Activated naive CD4-positive, alpha-beta T cell treated with anti-CD3 and anti-CD28 coated beads, Interleukin-2, amount 50 U/mL, for 72 hours (primary cell): ENCODE measurements at places on chromosomes 11 and 22.

- DNase-seq: peak; percentile 25
Measured at GRCh38 chr11:68998390-68998911, 14.6 kb downstream of the MRGPRF start.

DNA sequence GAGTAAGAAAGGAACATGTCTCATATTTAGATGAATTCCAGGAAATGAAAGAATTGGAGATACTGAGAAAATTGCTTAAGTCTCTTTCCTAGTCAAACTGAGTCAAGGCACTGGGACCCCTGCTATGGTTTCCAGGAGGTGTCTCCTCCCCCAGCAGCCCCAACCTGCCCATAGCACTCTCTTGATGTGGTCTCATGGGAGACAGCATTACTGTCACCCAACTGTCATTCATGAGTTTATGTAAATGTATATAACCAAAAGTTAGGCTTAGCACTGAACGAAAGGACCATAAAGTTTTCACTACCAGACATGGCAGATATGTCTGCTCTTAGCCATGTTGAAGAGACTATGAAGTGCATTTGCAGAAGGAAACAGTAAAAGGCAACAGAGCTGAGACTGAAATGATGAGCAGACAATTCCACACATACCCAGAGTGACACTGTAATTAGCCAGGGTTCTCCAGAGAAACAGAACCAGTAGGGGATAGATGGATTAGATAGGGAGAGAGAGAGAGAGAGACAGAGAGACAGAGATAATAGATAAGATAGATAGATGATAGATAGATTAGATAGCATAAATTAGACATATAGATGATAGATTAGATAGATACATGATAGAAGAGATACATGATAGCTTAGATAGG, 328.1 kb downstream of the BRD1 start:
- no peak for DNase-seq

DNA sequence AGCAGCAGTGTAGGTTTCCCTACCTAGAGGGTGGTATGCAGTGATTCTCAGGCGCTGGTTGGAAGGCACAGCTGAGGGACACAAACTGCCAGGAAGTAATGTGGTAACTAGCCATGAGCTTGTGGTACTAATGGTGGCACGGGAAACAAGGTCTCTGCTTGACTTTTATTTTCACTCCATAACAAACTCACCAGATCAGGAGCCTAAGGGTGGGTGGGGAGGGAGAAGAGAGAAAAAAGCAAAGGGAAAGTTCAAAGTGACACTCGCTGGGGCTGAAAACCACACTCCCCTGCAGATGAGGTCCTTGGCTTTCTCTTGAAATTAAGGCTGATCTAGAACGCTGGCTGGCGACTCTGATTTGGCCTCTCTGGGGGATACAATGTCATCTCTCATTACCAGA, 22.0 kb downstream of the TRAF6 start:
- no peak for DNase-seq

- peak; percentile 64 for DNase-seq
Measured at GRCh38 chr22:43945632-43946383, 9.4 kb upstream of the SAMM50 start.

GRCh38 chr11:64923944-64924909, at the start of gene PPP2R5B:
PPP2R5B (plus strand) TSS chr11:64924689; CDS start chr11:64925735, 1,046 bp downstream.
- DNase-seq: peak; percentile 81

DNA sequence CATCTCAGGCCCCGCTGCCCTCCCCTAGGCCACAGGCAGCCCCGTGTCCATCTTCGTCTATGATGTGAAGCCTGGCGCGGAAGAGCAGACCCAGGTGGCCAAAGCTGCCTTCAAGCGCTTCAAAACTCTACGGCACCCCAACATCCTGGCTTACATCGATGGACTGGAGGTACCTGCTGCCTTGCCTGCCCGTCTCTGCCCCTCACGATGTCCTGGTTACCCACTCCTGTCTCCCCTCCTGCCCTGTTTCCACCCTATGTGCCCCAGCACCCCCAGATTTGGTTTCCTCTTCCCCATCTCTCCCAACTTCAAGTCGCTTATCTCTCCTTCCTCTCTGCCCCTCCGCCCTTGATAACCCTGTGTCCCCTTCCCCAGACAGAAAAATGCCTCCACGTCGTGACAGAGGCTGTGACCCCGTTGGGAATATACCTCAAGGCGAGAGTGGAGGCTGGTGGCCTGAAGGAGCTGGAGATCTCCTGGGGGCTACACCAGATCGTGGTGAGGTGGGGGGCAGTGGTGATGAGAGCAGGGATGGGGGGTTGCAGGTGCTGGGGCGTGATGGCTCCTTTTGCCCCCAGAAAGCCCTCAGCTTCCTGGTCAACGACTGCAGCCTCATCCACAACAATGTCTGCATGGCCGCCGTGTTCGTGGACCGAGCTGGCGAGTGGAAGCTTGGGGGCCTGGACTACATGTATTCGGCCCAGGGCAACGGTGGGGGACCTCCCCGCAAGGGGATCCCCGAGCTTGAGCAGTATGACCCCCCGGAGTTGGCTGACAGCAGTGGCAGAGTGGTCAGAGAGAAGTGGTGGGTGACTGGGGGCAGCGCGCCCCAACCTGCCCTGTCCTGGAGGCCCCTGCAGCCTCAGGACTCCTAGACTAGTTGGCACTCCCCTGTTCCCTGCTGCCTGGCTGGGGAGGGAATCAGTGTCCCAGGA, 930 bp downstream of the SCYL1 start:
- DNase-seq: no peak

GRCh38 chr11:123166071-123166559, 28.9 kb downstream of the CLMP start:
- DNase-seq: peak; percentile 37

DNA sequence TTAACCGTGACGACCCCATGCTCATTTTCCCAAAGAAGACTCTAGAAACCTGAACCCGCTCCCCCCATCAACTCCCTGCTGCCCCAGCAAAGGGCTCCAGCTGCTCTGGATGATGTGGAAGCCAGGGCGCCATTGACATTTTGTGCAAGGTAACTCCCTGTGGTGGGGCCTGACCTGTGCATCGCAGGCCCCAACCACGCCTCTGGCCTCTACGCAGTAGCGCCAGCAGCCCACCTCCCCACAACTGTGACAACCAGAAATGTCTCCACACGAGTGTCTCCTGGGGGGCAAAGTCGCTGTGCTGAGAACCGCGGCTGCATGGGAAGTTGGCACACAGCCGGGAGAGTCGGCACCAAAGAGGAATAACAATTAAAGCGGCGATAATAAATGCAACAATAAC, 86.9 kb upstream of the PRR5 start:
- no peak for DNase-seq

DNA sequence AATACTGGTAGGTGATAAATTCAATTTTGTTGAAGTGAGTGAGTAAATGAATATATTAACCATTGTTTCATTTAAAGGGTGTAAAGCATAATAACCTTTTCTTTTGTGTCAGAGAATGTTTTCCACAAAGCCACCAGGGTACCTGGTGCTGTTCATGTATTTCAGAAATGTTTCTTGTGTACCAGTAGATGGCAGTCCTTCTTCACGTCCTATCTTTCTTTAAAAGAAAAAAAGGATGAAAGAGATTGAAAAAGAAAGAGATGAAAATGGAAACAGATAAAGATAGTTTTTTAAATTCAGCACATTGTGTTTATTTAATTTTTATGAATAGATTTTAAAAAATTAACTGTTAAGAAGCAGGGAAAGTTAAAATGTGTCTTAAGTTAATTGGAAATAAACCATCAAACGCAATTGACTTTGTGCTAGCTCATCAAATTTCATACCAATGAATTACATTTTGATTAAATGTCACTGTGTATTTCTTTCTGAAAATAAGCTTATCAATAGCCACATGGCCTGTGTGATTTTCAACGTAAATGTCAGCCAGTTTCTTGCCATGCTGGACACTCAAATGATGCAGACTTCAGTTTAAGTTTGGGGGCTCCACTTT, 65.5 kb upstream of the CHORDC1 start:
- DNase-seq: no peak

DNA sequence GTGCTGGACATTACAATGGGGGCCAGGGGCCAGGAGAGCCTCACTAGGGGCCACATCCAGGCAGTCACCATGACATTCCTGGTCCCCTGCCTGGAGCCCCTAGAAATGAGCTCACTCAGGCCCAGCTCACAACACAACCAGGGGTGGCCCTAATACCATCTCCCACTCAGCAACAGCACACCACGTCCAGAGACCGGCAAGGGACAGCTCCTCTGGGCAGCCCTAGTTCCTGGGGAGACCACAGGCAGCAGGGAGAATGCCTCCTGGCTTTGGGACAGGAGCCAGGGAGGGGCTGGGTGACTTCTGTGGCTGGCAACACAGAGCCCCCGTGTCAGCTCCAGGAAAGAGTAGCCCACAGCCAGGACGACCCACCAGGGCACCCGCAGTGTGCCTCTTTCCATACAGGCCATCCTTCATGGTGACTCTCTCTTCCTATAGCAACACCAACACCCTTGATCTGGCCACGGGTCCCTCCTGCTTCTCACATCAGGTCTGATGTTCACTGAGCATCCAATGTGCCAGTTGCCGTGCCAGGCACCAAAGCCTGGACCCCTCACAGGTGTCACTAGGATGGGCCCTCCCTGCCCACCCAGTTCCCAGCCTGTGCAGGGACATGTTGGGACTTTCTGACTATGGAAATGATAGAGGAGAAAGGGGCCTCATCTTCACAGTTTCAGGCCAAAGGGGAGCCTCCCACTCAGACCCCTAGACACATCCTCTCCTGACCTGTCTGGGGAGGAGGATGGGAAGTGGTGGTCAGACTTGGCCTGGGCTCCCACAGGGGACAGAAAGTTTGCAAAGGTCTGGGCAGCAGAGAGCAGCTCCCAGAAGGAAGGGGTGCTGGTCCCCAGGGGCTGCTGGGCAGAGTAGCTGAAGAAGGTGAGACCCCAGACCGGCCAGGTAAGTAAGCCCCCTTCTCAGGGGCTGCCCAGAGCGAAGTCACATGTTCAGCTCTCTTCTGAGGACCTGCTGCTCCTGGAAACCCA, 43.2 kb downstream of the IGLL5 start:
- DNase-seq: no peak

DNA sequence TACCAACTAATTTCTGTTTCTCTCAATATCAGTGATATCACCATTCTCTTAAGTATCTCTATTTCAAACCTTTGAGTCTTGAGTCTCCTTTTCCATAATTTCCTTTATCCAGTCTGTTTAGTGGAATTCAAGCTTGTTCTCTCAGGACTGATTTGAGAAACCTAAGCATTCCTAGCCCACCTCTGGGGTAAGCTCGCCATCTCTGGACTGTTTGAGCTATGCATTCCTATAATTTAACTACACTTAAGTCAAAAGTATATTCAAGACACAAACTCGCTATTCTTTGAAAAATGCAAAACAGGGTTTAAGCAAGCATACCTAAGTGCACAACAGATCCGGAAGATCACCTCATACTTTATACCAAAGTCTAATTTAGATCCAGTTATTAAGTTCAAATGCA, 2.1 kb upstream of the DLAT start:
- DNase-seq: no peak

DNA sequence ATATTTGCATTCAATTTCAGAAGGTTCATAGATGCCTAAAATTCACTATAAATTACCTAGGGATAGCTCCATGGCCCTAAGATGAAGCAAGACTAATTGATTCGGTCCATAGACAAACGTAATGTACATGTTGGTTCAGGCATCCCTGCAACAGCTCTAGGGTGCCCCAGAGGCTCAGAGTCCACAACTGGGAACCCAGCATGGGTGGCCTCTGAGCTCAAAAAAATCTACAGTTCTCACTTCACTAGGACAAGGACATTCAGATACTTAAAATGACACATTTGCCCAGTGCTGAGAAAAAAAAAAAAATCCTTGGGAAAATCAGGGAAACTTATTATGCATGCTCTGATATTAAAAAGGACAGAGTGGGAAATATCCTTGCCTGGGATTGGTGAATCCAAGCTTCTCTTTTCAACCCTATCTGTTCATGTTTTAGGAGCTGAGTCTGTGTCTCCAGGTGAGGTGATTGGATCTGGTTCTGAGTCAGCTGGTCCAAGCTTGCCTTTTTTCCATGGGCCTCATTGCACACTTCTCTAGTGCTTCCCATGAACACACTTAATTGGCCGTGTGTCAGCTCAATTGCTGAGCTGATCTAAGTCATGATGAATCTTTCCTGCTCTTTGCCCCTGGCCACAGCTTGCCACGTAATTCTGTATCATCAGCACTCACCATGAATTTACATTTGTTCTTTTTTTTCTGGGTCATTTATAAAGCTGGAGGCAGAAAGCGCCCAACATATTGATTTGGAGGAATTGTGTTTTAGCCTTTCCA, 116.3 kb upstream of the RCN1 start:
- DNase-seq: no peak

DNA sequence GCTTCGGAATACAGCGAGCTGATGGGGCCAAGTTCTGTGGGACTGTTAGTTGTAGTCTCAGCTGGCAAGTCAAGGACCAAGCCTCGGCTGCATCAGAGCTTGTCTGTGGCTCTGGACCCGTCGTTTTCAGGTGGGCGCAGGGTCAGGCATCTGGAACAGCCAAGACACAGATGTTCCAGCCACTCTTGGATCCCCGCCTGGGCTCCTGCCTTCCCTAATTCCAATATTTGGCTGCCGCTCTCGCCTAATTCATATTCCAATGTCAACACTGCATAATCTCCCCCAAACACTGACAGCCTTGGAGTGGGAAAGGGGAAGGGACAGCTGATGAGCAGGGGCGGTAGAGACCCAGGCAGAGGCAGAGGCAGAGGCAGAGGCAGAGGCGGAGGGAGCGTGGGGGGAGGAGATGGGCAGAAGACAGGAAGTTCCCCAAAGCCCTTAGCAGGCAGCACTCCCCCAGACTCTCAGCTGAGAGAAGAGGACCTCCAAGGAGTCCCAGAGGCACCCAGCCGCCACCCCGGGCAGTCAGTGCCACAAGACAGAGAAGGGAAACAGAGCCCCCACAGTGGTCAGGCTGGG, 49.6 kb upstream of the SLC35C1 start:
- DNase-seq: no peak

- DNase-seq: no peak
Measured at GRCh38 chr11:64180891-64181290, 5.1 kb upstream of the STIP1 start.

GRCh38 chr22:35612903-35613302, 4.2 kb downstream of the MB start:
- no peak for DNase-seq

DNA sequence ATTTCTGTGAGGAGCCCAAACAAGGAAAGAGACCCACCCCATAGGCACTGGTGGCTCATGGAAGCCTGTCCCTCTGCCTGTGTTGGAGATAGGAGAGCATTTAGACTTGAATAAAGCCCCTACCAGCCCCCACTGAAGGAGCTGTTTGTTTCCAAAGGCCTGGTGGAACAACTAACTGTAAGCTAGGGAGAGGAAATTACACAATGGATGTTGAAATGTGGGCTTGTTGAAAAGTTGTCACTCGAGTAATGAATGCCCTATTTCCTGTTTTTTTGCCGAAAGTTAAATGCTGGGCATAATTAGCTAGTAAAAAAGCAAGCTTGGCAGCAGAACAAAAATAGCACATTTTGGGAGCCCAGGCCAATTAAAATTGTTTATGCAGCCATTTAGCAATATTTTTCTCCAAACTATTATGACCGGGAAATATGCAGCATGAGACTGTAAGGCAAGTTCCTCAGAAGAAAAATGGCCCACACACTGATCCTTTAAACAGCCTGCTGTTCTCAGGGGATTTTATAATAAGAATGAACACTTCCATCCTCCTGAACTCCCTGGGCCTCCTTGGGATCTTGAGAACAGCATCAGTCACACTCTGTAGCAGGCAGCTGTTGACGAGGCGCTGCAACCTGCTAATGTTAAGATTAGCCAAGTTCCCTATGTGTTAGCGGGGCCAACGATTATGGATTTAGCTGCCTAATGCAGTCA, 38.6 kb upstream of the LMO2 start:
- no peak for DNase-seq

- peak; percentile 62 for DNase-seq
Measured at GRCh38 chr11:46278387-46279125, 1.1 kb downstream of the CREB3L1 start.

GRCh38 chr11:45347348-45348082, 61.4 kb upstream of the SYT13 start:
- DNase-seq: no peak

- no peak for DNase-seq
Measured at GRCh38 chr22:48841881-48842582, 985.6 kb downstream of the BRD1 start.
